GM12892 (cell line): ENCODE measurements at places on chromosomes 13 and 19.

- no peak for DNase-seq
Observed at GRCh38 chr19:48556825-48557224, 4.9 kb downstream of the SULT2B1 start.

DNA sequence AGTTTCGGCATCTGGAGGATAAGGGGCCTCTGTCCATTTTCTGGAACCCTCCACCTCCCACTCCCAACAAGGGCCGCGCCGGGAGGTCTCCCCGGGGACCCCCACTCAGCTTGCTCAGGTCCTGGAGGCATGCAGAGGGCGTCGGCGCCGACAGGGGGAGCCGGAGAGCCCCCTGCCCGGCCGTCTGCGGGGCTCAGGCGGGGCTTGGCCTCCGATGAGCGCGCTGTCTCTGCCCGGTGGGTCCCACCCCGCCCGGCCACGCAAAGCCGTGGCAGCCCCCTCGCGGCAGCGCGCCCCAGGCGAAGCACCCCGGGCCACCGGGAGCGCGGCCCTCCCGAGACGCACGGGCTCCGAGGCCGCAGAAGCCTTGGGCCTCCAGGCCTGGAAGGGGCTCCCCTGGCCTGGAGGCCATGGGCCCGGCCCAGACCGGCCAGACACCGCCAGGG lies 149.7 kb upstream of the ZNF536 start:
- peak; percentile 49 for DNase-seq

- DNase-seq: no peak
Observed at GRCh38 chr13:67519356-67519755, 289.2 kb upstream of the PCDH9 start.

GRCh38 chr19:7865262-7865911 lies 8.8 kb downstream of the PRR36 start:
- peak; percentile 22 for DNase-seq

- DNase-seq: no peak
Observed at GRCh38 chr13:114147803-114148520, 15.5 kb upstream of the RASA3 start.

GRCh38 chr19:18290302-18291018 lies 9.0 kb upstream of the JUND start:
- peak; percentile 57 for DNase-seq

GRCh38 chr19:41478171-41478570 lies 35.2 kb downstream of the ERICH4 start:
- no peak for DNase-seq

DNA sequence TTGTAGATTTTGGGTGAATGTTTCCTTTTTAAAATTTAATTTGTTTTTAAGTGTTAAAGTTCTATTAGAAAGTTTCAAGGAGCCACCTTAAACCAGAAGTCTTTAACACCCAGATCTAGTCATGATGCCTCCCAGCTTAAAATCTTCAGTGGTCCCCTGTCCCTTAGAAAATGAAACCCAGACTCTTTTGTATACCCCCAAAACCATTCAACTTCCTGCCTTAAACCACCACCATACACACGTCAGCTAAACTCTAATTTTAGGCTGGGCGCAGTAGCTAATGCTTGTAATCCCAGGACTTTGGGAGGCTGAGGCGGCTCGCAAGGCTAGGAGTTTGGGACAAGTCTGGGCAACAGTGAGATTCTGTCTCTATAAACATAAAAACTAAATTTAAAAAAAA lies 37.9 kb downstream of the N4BP2L1 start:
- DNase-seq: no peak
